HEK293T (cell line): ENCODE measurements at places on chromosomes 11 and 22.
A peak's percentile ranks its signal among the peaks of the same experiment; 100 is the strongest.

DNA sequence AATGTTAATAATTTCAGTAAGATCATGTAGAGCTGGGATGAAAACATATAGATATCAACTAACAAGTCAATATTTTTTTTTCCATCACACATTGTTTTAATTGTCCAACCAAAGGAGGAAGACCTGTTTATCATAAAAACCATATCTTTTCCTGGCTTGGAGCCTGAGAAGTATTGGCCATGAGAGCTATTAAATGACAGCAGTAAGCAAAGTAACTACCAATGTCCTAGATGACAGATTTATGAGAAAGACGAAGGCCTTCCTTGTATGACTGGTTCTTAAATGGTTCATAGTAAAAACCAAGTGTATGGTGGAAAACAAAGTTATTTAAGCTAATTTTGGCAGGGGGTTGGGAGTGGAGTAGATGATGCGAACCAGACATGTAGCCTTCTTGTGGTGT lies 1147.1 kb upstream of the TENM4 start:
- no peak for DNase-seq

DNA sequence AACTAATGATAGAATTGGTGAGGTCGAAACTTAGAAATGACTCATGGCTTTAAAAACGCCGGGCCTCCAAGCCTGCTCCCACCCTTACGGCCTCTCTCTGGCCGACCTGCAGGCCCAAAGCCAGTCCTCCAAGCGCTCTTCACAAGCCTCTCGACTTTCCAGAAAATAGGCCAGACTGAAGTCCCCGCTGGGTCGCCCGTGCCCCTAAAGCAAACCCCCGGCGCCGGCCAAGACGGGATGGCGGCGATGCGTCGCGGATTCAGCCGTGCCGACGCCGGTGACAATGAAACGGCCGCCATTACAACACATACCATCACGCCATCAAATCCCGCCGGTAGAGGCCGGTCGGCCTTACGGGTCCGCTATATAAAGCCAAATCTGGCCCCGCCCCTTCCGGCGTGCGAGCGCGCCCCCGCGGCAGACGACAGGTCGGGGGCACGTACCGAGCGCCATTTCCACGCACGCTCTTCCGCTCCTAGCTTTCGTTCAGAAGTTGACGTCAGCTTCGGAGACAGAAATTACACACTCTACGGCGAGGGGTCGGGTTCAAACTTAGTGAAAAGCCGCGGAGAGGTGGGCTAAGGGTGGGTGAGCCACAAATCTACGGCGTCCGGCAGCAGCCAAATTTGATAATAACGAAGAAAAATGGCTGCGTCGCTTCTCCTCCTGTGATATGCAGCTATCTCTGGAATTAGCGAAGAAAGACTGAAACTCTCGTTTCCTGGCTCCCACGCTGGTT lies at the start of gene RPL3:
Gene RPL3, minus strand, starts transcription at position 340 of the 739 bp plus-strand sequence. Its CDS starts 26 bp downstream, at position 314.
- DNase-seq, result peak; percentile 97

- no peak for DNase-seq
These were observed 117.1 kb downstream of the MRTFA start for GRCh38 chr22:40519284-40519947.

- DNase-seq, result no peak
These were observed 41.4 kb upstream of the ST14 start for GRCh38 chr11:130118165-130118564.

DNA sequence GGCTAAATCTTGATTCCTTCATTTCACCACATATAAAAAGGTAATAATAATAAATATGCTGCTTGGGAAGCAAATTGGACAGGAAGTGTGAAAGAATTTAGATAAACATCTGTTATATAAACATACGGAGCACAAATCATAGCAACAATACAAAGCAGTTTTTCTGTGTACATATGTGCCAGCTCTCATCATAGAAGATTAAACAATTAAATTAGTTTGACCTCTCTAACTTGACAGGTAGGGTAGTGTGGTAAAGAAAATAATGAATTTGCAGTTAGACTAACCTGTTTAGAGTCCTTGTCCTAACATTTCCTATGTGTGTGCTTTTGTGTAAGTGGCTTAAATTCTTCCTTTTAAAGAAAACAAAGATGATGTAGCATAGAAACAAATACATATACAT lies 995.7 kb upstream of the TENM4 start:
- no peak for DNase-seq

DNA sequence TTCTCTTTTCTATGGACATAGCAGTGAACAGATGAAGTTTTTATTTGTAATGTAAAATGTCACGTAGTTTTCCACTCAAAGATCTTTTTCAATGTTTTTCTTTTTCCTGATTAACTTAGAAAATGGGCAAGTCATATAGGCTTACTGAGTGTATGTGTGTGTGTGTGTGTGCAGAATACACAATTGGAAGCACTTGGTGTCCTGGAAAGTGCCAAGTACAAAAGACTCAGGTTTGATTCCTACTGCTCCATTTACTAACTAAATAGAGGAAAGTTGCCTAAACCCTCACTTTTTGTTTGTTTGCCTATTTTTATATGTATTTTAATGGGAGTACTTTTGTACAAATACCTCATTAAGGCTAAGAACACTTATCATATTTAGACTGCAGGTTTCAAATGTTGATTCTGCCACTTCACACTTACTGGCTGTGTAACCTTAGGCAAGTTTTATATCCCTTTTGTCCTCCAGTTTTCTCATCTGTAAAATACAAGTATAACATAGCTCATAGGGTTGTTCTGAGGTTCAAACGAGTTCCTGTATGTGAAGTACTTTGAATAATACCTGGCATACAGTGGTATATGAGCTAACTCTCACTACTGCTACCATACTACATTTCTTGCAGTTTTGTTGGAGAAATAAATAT lies 90.1 kb downstream of the TYR start:
- DNase-seq, result no peak

DNA sequence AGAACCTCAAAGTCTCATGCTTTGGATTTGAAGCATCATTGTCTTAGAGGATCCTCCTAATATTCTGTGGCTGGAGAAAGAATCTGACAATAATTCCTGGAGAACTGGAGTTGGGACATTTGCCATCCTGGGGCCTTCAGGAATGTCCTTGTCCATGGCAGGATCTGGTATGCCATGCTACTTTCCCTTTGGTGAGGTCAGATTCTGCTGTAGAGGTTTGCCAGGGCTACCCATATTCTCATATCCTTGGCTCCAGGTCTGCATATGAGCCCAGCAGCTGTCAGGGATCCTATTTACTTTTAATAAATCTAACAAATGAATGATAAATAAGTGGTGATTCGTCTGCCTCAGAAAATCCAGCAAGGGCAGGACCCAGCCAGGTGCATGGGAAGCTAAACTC lies 35.0 kb downstream of the ARL14EP start:
- no peak for DNase-seq

- DNase-seq, result no peak
These were observed 18.6 kb downstream of the EP300 start for GRCh38 chr22:41110968-41111367.

GRCh38 chr11:95892892-95893570 lies 30.9 kb downstream of the MTMR2 start:
- DNase-seq, result no peak

GRCh38 chr11:8501836-8502235 lies 92.2 kb downstream of the STK33 start:
- no peak for DNase-seq

- DNase-seq, result no peak
These were observed 34.7 kb upstream of the CLNS1A start for GRCh38 chr11:77672264-77672663.

GRCh38 chr11:110185121-110185591 lies 92.0 kb downstream of the ZC3H12C start:
- DNase-seq, result no peak

GRCh38 chr22:23698673-23699235 lies 7.9 kb downstream of the RGL4 start:
- no peak for DNase-seq

- DNase-seq, result no peak
These were observed 8.0 kb downstream of the APLP2 start for GRCh38 chr11:130077671-130078070.

DNA sequence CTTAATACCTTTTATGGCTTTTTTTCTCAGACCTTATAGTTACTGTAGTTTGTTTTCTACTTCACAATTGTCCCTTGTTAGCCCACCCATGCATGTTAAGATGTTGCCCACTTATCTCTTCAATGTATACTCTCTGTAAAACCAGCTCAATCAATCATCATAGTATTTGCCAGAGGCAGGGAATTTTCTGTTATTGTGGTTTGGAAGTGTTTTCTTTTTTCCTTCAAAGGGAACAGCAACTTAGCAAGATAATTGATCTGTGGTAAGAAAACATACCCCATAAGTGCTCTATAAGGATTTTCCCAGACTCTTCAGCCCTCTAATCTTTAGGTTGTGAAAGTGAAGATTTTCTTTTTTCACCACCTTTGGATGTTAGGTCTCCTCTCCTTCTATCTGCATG lies 76.7 kb upstream of the SYT9 start:
- no peak for DNase-seq

DNA sequence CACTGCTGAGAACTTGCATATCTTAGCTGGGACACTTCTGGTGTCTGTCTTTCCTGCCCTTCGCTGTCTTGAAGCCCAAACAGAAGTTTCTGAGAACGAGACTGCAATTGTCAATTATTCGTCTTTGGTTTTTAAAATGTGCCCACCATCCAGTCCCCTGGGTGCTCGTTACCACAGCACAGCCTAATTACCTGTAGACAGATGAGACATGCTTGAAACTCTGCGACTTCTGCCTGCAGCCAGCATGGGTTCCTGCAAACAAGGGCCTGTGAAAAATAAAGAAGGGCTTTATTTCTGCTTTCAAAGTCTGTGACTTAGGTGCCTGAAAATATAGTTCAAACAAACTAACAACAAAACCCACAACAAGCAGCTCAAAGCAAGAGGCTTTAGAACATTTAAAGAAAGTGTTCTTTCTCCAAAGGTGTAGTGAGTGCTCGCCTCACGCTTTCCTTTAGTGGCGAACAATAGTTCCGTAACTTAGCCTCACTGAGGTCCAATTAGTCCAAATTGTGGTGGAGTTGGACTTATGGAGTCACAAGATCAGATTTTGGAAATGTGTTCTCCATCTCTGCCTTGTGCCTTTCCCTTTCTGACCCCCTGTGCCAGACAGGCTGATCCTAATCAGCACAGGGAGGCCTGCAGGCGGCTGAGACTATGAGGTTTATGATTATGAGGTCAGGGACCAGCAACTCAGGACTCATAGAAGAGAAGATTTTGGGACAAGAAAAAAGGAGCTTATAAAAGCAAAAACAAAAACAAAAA lies 20.4 kb upstream of the GRAMD1B start:
- DNase-seq, result no peak

DNA sequence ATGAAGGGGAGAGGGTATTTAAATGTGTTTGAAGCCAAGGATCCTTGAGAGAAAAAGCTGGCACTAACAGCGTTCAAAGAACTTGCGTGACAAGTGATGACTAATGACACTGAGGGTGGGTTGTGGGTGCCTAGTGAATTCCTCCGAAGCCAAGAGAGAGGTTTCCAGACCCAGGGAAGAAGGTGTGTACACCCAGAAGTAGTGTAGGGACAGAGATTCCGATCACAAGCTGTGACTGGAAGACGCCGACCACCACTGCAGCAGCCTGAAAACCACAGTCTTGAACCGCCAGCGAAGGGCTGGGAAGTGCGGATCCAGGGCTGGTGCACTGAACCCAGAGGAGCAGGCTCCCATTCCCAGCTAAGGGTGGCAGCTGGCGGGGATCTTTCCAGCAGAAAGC lies 9.5 kb downstream of the PPARA start:
- DNase-seq, result no peak

DNA sequence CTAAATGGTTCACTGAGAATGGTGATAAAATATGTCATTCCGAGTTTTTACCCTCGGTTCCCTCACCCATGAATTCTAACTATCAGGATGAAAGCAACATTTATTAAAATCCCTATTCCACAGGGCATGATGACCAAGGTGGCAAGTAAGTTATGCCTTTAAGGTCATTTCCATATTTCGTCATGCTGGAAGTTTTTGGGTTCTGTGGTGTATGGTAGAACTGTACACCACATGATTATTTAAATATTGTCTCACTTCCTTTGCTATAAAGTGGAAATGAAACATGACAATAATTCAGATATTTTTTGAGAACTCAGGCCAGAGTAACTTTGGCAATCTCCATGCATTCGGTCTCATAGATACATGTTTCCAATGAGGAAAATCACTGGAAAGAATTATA lies 68.5 kb upstream of the CARD18 start:
- DNase-seq, result no peak

DNA sequence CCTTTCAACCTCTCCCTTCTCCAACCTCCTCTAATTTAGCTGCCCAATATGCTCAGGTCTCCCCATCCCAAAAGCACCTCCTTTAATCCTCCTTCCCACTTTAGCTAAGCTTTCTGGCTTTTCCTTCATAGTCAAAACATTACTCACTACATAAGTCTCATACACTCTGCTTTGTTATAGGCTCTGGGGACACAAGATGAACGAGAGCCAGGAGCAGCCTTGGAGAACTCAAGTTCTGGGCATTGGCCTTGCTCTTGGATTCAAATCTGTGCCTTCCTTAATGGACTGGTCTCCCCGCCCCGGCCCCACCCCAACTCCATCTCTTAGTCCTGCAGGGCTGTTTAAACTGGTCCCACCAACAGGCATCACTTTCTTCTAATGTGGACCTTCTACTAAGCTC lies 11.4 kb upstream of the HPX start:
- DNase-seq, result no peak

- DNase-seq, result peak; percentile 63
These were observed 27.1 kb downstream of the SDHD start for GRCh38 chr11:112113539-112114457.

DNA sequence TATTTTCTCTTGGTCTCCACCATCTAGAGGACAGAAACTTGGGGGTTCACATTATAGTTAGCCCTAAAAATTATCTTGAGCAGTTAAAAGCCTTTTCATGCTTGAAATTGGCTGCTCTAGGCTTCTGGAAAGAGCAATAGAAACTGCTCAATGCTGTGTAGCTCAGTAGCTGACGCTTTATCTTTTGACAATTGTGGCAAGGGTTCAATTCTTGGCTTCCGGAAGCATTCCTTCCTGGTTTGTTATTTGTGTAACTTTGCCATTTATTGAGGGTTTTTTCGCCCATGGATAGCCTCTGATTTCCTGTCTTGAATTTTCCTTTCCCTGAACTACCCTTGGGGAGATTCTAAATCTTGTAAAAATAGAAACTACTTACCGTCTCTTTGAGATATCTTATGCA lies 10.3 kb upstream of the OR56A1 start:
- DNase-seq, result no peak

DNA sequence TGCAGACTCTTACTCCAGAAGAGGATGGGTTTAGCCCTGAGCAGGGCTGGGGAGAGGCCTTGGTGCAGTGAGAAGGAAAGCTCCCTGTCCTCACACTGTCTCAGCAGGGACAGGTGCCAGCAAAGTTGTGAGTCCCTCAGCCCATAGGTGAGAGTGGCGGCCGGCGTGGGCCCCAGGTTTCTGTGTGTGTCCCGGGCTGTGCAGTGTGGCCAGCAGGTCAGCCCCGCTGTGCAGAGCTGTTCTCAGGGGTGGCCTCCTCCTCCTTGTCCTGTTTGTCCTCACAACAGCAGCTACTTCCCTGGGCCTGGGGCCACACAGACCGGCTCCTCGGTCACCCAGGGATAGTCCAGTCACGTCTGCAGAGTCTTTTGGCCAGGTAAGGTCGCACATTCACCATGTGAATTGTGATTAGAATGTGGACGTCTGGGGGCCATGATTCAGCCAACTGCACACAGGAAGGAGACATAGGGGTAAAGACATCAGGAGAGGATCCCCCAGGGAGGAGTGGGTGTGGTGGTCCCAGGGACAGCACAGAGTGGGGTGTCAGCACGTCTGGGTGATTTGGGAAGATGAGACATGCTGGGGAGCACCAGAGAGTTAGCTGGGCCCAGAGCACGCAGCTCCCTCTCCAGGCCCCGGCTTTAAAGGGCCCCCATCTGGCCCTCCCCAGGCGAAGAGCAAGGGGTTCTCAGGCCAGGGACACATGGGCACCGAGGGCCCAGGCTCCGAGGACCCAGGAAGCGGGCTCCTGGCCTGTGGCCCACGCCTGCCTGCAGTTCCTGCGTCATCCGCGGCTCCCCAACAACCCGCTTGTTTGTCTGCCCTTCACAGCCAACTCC lies 81.6 kb downstream of the MYEOV start:
- DNase-seq, result no peak
